ENCODE measurements at places on chromosomes 7 and 10.
A peak's percentile ranks its signal among the peaks of the same experiment; 100 is the strongest.

DNA sequence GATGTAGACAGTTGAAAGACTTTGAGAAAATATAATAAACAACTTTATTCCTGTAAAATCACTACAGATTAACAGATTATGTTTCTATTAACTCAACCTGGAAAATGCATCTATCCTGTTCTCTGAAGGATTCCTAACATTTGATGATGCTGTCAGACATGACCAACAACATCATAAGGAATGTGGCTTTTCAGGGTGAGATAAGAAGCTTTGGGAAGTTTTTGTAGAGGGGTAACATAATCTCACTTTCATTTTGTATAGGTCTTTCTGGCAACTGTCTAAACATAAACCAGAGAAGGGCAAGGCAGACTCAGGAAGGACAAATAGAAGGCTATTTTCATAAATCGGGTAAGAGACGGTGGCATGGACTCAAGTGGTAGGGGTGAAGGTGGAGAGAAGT is 112.2 kb downstream of the TES start:
- DNase-seq, result no peak

- no peak for DNase-seq
Observed at GRCh38 chr7:123208793-123209192, 9.0 kb upstream of the SLC13A1 start.

- DNase-seq, result no peak
Observed at GRCh38 chr10:75613685-75614504, 182.5 kb downstream of the LRMDA start.

DNA sequence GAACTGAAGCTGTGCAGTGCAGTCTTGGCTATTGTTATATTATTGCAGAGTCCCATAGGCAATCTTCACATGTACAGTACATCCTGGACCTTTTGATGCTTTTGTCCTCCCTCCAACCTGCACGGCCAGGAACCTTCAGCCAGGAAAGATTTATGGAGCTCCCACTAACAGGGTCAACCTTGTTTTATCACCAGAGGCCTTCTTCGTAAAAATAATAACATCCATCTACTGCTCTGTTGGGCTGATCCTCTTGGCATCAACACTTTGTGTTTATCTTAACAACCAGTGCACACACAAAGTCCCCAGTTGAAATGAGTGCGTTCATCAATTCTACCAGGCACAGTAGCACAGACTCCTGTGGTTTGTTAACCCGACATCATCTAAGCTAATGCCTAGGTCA is 72.4 kb downstream of the AGMO start:
- DNase-seq, result no peak

- DNase-seq, result no peak
Observed at GRCh38 chr7:141320287-141320686, 230.9 kb upstream of the AGK start.

DNA sequence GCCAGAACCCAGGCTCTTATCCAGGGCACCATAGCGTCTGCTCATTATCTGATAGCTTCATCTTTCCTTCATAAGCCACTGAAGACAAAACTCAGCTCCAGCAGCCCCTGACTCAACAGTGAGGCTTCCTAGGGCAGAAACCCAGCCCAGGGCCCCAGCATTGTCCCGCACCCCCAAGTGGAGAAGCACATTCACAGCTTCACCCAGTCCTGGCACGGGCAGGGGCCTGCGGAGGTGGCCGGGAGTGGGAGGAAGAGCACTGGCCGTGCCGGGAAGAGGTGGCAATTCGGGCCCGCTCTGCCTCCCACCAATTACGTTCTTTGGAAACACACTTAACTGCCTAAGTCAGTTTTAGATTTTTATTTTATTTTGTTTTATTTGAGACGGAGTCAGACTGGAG is 10.3 kb upstream of the CALML5 start:
- DNase-seq, result no peak

- peak; percentile 76 for DNase-seq
Observed at GRCh38 chr10:22246680-22247391, 29.0 kb upstream of the EBLN1 start.

DNA sequence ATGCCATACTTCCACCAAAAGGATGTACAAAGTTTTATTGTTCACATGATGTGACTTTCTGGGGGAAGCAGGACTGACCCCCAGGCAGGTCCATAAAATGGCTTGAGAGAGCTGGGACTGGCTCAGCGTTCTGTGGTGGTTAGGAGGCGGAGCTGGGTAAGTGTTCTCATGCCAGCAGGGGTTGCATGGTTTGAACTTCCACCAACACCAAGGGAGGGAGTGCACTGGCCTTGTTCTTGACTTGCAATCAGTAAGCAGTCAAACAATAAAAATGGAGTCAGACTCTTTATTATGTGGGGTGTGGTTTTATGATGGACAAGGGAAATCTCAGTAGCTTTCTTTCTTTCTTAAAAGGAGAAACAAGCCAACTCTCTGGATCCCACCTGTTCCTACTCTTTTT is 95.4 kb upstream of the PRR15 start:
- DNase-seq, result no peak

Data from activated CD4-positive, alpha-beta T cell treated with anti-CD3 and anti-CD28 coated beads, Interleukin-2, amount 50 U/mL, for 16 hours (primary cell).